ENCODE measurements at places on chromosomes 5 and 9.
A peak's percentile ranks its signal among the peaks of the same experiment; 100 is the strongest.

DNA sequence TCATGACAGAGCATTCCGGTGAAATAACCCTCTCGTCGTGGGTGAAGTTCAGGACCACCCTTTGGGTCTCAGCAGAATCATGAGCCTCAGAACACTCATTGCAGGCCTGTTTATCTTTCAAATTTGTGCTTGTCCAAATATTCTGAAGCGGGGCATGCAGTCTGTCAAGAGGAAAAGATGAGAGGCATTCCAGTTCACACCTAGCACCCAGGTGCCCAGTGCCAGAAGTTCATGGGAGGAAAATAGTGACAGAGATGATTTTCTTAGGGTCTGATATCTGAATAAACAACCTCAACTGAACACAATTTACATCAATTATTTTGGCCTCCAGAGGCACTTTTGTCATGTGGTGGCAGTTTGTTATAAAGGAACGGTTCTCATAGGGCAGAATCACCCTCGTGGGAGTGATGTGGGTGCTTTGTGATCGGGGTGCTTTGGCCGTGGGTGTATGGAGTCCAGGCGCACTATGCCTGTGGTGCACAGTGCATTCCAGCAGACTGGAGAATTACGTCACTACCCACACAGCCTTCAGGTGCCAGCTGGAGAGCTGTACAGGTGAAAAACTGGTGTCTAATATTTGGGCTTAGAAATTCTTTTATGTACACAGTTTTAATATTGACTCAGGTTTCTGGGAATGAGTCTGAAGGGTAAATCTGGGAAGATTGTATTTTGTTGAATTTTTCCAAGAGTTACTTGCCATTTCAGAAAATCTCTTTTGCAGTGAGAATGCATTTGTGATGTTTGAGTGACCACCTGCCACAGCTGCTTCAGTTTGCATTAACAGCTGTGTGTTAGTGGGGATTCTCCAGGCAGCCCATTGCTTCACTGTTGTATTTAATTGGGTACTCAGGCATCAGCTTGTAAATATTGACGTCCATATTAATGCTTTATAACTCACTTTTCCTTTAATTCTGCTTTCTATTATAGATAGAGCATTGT is 289.3 kb downstream of the FANCC start:
- H3K27me3 ChIP-seq = no peaks in the 10 kb centered on the region
- H3K4me1 ChIP-seq = peaks cover 3% of the 10 kb centered on the region
- no peak overlapping the region for H3K27ac ChIP-seq
- H3K36me3 ChIP-seq = no peaks in the 10 kb centered on the region
- no peak overlapping the region for H3K4me3 ChIP-seq

- DNase-seq = peak; percentile 60
- peak overlapping the region; percentile 85 for H3K27ac ChIP-seq
- H3K36me3 ChIP-seq = peaks cover 39% of the 10 kb centered on the region
- peak overlapping the region; percentile 60 for H3K4me3 ChIP-seq
These were observed 47.4 kb downstream of the FNBP1 start for GRCh38 chr9:129995409-129996160.

DNA sequence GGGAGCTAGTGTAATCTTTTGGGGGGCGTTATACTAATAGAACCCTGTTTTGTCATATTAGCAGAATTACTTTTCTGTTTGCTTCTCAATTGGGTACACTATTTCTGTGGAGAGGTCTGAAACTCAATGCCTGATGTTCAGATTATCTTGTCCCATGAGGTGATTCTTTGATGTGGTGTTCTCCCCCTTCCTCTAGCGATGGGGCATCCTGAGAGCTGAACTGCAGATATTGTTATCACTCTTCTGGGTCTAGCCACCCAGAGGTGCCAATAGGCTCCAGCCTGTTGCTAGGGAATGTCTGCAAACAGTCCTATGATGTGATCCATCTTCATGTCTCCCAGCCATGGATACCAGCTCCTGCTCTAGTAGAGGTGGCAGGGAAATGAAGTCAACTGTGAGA is 233.1 kb upstream of the RASA1 start:
- H3K4me1 ChIP-seq = peaks cover 2% of the 10 kb centered on the region
- H3K27me3 ChIP-seq = no peaks in the 10 kb centered on the region
- DNase-seq = no peak

- no peak overlapping the region for H3K4me3 ChIP-seq
- H3K27me3 ChIP-seq = peaks cover 4% of the 10 kb centered on the region
- H3K27ac ChIP-seq = no peak overlapping the region
- DNase-seq = no peak
These were observed 2.1 kb downstream of the NIPSNAP3B start for GRCh38 chr9:104766025-104766424.

GRCh38 chr5:52943285-52943684 is 45.9 kb upstream of the ITGA2 start:
- H3K27me3 ChIP-seq = no peaks in the 10 kb centered on the region
- H3K36me3 ChIP-seq = no peaks in the 10 kb centered on the region
- no peak overlapping the region for H3K27ac ChIP-seq
- DNase-seq = no peak

DNA sequence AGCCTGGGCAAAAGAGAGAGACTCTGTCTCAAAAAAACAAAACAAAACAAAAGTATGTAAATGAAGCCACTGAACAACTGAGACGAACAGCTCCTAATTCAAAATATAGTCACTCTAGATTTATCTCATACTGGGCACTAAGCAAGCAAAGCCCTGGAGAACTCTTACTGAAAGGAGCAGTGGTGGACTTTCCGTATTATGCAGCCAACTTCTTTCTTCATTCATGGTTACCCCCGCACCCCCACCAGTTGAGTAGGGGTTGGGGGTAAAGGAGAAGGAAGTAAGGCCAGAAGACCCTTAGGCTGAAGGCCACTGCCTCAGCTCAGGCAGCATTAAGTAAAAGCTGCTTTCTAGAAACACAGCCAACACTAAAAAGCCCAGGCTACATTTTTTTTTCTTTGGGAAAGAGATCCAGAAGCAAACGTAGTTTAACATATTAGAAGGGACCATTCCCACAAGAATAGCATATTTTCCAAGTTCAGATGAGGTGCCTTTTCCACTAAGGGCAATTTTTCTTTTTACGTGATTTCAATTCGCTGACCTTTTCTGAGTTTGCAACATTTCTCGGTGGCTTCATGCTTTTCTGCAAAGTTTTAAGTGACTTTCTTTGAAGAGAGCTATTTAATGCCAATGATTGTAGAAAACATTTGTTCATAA is 55.3 kb downstream of the MAPKAP1 start:
- peaks cover 16% of the 10 kb centered on the region for H3K36me3 ChIP-seq
- peaks cover 27% of the 10 kb centered on the region for H3K4me1 ChIP-seq
- no peak overlapping the region for H3K4me3 ChIP-seq
- no peak overlapping the region for H3K27ac ChIP-seq

- H3K27me3 ChIP-seq = peaks cover 33% of the 10 kb centered on the region
- H3K4me3 ChIP-seq = no peak overlapping the region
- no peaks in the 10 kb centered on the region for H3K36me3 ChIP-seq
- H3K4me1 ChIP-seq = no peaks in the 10 kb centered on the region
- H3K27ac ChIP-seq = no peak overlapping the region
These were observed 17.2 kb downstream of the AGXT2 start for GRCh38 chr5:35030426-35031100.

Data from activated CD8-positive, alpha-beta memory T cell treated with anti-CD3 and anti-CD28 coated beads, Interleukin-2, amount 10 ng/mL, durations not matched to agents 7 days and 5 days (primary cell).